ENCODE measurements at places on chromosomes 5 and 9.

GRCh38 chr9:37976714-37977477 lies 73.0 kb upstream of the SLC25A51 start:
- no peak for DNase-seq

- DNase-seq: no peak
These were observed 20.9 kb upstream of the SPINK14 start for GRCh38 chr5:148147415-148147814.

DNA sequence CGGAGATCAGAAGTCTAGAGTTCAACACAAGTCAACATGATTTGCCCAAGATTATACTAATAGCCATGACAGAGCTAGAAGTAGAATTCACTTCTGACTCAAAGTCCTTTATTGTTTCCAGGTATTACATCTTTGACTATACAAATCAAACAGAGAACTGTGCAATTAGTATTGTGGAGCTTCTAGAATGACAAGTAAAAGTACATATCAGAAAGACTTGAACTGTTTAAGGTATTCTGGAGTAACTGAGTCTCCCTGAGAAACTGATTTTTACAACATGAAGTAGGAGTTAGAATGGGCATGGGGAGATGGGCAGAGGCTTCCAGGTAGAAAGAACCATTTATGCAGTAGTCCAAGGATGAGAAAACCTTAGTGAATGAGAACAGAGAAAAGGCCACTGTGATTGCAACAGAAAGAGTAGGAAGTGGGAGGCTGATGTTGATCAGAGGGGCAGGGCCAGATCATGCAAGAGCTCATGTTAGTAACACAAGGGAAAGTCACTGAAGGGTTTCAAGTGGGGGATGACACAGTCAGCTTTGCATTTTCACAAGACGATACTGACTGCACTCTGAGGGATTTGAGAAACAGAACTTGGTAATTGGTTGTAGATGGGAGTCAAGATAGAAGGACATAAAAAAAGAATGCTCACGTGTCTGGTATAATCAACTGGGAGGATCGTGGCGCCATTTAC lies 280.7 kb downstream of the RFX3 start:
- DNase-seq: no peak

DNA sequence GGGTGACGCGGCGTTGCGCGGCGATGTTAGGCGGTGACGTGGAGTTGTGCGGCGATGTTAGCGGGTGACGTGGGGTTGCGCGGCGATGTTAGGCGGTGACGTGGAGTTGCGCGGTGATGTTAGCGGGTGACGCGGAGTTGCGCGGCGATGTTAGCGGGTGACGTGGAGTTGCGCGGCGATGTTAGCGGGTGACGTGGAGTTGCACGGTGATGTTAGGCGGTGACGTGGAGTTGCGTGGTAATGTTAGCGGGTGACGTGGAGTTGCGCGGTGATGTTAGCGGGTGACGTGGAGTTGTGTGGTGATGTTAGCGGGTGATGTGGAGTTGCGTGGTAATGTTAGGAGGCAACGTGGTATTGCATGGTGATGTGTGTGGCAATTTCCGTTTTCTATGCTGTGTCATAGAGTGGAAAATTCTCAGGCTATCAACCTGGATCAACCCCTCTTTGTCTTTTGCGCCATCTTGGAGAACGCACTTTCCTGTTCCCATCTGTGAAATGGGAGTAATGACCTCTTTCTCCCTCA lies 76.0 kb downstream of the ANKRD33B start:
- no peak for DNase-seq

DNA sequence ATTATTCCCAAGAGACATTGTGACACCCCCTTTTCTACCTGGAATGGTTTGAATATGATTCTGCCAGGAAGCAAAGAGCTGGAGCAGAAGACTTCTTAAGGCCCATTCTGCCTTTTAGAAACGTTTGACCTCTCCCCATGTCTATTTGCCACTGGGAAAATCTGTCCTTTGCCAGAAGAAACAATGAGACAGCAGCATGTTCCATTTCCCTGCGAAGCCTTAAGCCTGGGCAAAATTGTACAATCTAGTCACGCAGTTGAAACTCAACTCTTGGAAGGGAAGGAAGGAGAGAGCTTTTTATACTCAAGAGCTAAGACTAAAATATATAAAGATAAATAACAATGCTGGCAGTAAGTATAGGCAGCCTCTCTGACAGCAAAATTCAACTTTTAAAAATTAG lies 22.1 kb upstream of the SPOCK1 start:
- DNase-seq: no peak

- no peak for DNase-seq
These were observed 8.1 kb downstream of the MCIDAS start for GRCh38 chr5:55218967-55219366.

- no peak for DNase-seq
These were observed 275.9 kb downstream of the CRB2 start for GRCh38 chr9:123631862-123632261.
